ENCODE measurements at places on chromosomes 7 and 10.

DNA sequence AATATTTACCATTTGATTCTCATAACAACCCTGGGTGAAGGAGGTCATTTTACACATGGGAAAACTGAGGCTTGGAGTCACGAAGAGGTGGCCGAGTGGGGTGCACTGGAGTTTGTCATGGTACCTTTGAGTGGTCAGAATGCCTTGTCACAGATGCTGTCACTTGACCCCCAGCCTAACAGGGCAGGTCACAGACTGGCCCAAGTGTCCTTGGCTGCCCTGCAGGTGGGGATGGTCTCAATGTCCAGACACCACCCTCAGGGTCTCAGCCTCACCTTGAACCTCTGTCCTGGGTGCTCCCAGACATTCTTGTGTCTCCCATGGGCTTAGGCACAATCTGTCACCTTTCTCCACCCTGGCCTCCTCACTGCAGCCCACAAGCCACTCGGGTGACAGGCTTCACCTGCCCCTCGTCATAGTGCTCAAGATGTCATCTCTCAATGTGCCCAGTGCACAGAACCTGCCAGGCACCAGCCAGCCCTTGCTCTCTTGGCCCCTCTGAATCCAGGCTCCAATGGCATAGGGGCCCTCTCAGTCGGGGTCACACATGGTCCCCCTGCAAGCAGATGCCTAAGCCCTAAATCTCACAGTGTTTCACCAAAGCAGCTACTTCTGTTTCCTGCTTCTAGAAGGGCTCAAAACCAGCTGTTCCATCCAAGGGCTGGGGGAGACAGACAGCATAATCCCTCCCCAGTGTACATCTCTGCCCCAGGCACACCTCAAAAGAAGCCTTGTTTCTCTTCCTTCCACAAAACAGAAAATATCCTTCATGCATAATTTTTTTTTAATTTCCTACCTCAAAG lies 76.8 kb upstream of the NANOS1 start:
- DNase-seq = no peak

DNA sequence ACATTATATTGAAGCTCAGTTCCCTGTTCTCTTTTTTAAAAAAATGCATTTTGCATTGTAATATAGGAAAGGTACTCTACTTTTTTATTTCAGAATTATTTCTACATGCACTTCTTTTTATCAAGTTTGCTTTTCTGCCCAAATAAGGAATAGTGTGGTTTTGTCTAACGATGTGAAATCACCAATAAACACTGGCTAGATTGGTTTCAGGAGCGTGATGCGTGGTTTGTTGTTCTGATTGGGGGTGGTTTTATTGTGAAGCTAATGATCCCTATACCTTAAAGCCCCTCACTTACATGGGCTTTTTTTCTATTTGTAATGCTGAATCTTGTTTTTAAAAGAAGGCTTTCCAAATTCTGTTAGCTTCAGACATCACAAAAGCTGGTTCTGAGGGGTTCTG lies 17.6 kb downstream of the ENTPD7 start:
- DNase-seq = no peak

DNA sequence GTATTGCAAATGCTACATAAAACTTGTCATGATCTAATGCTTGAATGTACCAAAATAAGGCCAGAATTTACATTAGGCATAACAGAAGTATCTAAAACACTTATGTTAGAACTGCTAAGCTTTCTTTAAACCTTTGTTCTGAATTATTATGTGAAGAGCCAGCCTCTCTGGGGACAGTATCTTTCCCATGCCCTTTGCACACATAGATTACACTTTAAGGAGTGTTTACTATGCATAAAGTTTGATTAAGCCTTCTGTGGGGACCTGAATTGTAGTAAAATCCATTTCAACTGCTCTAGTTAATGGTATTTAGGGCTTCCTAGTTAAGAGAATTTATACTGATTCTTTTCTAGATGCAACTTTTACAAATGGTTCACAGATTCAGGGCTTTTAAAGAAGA lies 444.7 kb downstream of the IPMK start:
- DNase-seq = no peak

DNA sequence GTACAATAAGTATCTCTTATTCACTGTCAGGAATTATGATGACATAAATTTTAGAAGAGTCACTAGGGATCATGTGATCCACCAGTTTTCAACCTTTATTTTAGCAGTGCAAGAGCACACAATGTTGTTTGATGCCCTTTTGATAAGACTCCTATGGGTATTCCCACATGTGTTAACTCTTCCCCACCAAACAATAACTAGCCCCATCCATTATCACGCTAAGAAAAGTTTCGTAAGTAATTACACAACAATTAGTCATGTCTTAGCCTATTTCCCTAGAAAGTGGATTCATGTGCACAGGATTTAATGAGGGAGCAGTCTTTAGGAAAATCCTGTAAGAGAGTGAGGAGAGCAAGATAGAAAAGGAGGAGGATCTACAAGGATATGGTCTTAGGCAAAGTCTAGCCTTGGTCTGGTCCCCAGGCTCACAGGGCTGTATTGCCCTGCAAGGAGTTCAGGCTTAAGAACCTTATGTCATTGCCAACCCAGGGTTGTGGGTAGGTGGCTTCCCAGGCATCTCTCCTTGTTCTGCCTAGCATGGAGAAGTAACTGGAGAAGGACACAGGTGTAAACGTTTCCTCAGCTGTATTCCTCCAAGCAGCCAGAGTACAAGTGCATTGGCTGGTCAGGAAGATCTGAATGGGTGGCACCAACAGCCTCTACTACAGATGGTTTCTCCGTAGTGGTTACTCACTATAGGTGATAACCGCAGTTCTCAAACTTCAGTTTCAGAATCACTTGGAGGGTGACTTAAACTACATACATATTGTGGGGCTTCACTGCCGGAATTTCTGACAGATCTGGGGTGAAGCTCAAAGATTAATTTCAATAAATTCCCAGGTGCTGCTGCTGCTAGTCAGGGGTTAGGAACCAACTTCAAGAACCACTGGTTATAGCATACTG lies 574.5 kb downstream of the SUGCT start:
- DNase-seq = no peak

- no peak for DNase-seq
Measured at GRCh38 chr7:16812542-16813231, 7.9 kb upstream of the AGR2 start.

DNA sequence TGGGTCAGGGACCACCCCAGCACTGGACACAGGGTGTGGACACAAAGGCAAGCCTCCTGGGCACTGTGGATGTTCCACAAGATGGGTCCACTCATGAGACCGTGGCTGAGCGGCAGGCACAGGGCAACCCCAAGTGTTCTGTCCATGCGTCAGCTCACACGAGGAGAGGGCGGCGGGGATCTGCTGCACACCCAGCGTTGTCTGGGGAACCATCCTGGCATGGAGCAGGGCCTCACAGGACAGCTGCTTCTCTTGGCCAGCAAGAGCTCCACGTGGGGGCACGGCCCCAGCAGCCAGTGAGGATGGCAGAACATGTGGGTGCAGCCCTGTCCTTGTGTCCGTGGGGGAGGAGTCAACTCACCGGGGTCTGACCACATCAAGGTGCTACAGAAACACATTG lies 195.4 kb downstream of the PTPRN2 start:
- DNase-seq = no peak

- no peak for DNase-seq
Measured at GRCh38 chr10:87578160-87578841, 73.6 kb downstream of the MINPP1 start.

- DNase-seq = no peak
Measured at GRCh38 chr7:149457766-149458165, 3.1 kb downstream of the ZNF777 start.

DNA sequence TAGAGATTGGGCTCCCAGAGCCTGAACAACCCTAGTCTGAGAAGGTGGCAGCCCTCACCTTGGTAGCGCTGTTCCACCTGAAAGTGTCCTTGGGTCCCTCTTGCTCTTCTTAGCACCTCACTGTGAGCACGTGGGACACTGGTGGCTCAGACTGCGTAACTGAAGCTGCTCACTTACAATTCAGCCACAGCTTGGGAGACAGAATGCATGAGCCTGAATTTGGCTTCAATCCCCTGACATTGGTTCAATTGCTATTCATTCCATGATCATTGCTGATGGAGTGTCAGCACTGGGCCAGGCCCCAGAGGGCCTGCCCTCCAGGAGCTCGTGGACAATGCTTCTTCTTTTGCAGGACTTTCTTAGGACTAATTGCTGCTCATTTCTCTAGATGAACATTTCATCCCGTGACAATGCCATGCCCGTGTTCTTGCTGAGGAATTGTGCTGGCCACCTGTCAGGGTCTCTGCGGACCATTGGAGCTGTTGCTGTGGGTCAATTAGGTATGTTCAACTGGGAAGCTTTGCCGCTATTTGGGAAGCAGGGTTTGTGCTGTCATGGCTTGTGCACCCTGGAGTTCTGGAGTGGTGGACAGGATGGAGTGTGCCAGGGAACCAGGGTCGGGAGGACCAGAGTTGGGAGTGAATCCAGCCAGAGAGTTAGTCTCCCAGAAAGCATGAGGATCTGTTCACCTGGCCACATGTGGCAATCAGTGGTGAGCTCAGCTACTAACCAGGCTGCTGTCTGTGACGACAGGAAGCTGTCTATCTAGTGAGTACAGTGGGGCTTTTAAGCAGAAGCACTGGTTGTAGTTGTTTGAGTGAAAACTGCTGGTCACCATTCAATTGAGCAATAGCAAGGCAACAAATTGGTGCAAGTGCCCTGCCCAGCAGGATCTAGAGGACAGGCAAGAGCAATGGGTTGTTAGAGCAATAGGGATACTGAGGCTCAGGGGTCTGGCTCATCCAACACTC lies 105.1 kb downstream of the WDFY4 start:
- DNase-seq = no peak

DNA sequence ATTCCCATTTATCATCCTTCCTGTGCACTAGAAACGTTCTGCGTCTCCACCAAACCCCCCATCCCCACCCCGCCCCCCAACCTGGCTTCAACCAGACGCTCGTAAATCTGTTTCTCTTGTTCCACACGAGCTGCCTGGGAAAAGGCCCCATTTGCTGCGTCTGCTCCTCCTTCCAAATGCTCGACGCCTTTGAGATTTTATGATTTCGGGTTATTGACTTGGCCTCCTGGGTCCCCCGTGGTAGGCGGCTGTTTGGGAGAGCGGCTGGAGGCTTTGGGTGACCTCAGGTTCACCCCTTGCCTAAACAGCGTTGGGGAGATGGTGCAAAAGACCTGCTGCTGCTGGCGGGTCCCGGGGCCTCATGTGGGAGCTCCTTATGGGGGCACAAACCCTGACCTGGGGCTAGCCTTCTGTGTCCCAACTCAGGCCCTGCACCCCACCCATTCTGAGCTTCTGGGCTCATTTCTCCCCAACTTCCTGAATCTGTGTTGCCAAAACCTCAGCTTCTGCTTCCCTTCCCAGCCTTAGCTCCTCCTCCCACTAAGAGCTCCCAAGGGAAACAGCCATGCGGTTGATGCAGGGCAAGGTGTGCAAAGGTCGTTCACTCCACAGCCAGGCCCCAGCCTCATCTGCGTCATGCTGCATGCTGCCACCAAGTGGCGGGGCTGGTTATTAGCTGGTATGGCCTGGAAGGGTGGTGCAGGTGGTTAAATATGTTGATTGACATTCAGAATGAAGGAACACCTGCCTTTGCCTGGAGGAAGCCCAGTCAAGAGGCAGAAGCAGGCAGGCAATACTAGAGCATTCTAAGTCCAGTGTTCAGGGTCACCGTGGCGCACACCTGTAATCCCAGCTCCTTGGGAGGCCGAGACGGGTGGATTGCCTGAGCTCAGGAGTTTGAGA lies 49.1 kb upstream of the ELN start:
- DNase-seq = no peak

DNA sequence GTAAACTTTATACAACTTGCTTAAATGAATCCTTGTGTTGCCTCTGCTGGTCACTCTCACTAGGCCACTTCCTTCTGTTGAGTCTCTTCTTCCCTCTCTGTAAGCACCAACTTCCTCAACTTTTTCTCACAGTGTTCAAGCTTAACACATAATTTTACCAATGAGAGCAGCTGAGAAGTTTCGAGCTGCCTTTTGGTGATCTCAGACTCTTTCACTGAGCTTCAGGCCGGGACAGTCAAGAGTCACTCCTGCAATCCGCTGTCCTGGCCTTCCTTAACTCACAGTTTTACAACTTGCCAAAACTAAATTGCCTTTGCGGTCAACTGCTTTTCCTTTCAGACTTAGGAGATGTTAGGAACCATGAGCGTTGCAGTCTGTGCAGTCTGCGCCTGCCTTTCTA lies 47.4 kb downstream of the PRPF18 start:
- DNase-seq = no peak

DNA sequence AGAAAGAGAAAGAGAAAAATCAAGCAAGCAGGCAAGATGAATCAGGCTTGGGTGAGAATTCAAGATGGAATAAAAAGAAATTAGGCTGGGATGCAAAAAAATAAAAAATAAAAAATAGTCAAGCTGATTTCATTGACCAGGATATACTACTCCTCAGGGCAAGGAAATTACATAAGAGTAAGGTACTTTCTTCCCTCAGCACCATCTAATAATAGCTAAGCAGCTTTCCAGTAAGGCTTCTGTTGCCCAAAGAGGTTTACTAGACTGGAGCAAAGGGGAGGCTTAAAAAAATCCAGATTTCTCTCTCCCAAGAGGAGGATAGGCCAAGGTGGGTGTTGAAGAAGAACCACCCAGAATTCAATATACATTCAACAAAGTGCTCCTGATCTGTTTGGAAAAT lies 93.6 kb downstream of the NEURL1 start:
- no peak for DNase-seq

Measured in AML-193 (cell line).